Stimulated activated CD8-positive, alpha-beta memory T cell treated with anti-CD3 and anti-CD28 coated beads, Interleukin-12 subunit alpha, Interleukin-12 subunit beta, amount 100 ng/mL, for 1 hour (primary cell): ENCODE measurements at places on chromosomes 5 and 9.

- no peak for DNase-seq
Measured at GRCh38 chr9:81848472-81848871, 79.8 kb upstream of the SPATA31D4 start.

- DNase-seq, result no peak
Measured at GRCh38 chr5:1975406-1975715, 92.6 kb upstream of the IRX4 start.

DNA sequence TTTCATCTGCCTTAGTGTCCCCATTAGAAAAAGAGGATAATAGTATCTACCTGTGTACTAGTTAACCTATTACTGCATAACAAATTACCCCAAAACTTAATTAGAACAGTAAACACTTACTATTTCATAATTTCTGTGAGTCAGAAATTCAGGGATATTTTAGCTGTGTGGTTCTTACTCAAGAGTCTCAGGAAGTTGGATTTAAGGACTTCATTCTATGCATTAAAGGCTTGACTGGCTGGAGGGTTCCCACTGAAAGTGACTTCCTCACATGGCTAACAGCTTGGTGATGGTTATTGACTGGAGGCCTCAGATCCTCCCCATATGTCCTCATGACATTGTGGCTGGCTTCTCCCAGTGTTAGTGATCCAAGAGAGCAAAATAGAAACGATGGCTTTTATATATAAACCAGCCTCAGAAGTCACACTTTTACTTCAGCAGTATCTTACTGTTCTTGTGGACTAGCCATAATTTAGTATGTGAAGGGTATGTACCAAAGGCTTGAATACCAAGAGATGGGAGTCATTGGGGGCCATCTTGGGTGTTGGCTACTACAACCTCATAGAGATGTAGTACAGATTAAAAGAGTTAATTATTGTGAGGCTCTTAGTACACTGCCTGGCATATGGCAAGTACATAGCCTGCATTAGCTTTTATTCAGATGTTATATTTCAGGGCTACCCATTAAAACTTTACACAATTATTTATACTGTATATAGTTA lies 9.9 kb downstream of the RAD23B start:
- no peak for DNase-seq

- DNase-seq, result no peak
Measured at GRCh38 chr9:129891569-129891968, 56.3 kb downstream of the USP20 start.

- no peak for DNase-seq
Measured at GRCh38 chr5:175747539-175748060, 89.7 kb downstream of the HRH2 start.

GRCh38 chr5:153617190-153617589 lies 126.7 kb downstream of the GRIA1 start:
- no peak for DNase-seq

DNA sequence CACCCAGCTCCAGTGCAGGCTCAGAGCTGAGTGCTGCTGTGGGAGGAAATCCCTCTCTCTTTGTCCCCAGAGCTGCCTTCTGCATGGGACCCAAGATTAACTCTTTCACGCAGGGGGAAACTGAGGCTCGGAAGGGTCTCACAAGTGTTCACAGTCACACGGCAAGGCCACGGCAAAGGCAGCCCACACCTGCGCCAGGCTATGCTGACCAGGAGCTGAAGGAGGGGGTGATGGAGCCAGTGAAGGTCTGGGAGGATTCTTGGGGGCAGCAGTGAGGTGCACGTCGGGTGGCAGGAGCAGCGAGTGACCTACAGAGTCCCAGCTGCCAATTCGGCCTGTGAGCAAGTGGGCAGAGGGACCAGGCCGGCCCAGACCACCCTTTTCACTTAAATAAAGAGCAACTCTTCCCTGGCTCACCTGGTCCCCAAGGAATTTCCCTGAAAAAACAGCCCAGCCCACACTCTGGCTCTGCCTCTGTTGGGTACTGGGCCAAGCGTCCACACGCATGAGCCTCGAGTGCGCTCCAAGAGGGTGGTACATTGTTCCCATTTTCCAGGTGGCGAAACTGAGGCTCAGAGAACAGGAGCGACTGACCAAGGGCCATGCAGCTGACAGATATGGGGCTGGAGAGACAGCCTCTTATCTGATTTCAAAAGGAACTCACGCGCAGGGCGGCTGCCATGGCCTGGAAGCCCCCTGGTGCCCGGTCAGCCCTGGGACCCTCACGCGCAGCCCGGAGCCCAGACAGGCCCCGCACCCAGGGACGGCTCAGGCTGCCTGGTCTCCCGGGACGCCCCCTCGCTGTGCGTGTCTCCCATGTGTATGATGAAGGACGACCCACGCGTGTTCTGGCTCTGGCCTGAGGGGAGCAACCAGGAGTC lies 28.2 kb downstream of the SARDH start:
- no peak for DNase-seq

DNA sequence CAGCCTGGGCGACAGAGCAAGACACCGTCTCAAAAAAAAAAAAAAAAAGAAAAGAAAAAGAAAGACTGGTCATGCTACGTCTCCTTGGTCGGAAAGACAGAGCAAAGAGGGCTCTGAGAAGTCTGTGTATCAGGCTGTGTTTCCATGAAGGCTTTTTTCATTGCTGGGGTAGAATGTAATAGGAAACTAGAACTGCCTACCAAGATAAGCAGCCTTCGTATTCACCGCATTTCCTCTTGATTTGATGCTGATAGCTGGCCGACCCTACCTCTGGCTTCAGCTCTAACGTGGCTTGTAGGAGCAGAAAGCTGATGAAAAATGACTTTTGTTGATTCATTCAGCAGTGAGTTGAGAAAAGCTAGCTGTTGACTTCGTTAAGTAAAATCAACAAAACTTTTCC lies 17.4 kb downstream of the SLC1A3 start:
- no peak for DNase-seq

- no peak for DNase-seq
Measured at GRCh38 chr9:93899609-93900435, 55.3 kb downstream of the BARX1 start.

DNA sequence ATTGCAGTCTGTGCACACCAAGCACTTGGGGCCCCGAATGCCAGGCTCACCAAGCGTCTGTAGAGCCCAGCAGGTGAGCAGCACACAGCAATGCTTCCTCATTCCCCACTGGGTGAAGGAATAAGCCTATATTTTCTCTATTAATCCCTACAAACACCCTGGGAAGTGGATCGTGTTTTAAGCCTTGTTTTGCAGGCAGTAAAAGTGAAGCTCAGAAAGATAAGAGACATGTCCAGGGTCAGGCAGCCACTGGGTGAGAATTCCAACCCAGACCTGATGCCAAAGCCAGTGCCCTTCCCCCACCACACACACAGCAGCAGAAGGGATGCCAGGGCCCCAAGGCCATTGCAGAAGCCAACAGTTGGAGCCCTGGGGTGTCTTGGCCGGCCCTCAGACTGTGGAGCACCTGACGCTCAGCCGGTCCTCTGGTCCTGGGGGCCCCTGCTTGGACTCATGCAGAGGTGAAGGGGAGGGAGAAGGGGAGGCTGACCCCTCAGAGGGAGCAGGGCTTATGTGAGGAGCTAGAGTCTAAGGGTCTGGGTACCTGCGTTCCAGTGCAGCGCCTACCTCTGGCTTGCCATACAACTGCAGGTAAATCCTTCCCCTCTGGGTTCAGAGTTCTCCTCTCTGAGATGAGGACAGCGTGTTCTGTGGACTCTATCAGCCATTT lies 26.3 kb upstream of the SYNPO start:
- no peak for DNase-seq

- DNase-seq, result no peak
Measured at GRCh38 chr9:2210201-2210600, 195.1 kb downstream of the SMARCA2 start.

DNA sequence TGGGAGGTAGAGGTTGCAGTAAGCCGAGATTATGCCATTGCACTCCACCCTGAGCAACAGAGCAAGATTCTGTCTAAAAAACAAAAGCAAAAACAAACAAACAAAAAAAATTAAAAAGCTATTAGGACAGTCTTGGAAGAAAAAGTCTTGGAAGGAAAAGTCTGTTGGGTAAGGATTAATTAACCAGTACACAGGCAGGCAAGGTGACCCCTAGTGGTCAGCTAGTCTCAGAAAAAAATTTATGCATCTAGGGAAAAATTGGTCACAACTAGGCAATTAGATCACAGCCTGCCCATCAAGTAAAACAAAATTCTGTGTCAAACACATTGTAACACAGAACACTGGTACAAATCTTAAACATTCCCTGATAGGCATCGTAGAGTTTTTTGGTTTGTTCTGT lies 6.7 kb upstream of the ANKRD18B start:
- no peak for DNase-seq

GRCh38 chr5:173303878-173304590 lies 24.2 kb downstream of the STC2 start:
- no peak for DNase-seq

GRCh38 chr9:124852121-124852828 lies 985 bp upstream of the WDR38 start:
- no peak for DNase-seq

DNA sequence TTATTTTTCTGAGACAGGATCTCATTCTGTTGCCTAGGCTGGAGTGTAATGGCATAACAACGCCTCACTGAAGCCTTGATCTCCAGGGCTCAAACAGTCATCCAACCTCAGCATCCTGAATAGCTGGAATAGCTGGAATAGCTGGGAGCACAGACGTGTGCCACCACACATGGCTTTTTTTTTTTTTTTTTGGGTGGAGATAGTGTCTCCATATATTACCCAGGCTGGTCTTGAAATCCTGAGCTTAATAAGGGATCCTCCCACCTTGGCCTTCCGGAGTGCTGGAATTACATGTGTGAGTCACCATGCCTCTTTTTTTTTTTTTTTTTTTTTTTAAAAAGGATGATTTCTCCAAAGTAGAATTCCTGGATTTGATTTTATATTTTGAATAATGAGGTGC lies 60.7 kb downstream of the NSD1 start:
- no peak for DNase-seq

DNA sequence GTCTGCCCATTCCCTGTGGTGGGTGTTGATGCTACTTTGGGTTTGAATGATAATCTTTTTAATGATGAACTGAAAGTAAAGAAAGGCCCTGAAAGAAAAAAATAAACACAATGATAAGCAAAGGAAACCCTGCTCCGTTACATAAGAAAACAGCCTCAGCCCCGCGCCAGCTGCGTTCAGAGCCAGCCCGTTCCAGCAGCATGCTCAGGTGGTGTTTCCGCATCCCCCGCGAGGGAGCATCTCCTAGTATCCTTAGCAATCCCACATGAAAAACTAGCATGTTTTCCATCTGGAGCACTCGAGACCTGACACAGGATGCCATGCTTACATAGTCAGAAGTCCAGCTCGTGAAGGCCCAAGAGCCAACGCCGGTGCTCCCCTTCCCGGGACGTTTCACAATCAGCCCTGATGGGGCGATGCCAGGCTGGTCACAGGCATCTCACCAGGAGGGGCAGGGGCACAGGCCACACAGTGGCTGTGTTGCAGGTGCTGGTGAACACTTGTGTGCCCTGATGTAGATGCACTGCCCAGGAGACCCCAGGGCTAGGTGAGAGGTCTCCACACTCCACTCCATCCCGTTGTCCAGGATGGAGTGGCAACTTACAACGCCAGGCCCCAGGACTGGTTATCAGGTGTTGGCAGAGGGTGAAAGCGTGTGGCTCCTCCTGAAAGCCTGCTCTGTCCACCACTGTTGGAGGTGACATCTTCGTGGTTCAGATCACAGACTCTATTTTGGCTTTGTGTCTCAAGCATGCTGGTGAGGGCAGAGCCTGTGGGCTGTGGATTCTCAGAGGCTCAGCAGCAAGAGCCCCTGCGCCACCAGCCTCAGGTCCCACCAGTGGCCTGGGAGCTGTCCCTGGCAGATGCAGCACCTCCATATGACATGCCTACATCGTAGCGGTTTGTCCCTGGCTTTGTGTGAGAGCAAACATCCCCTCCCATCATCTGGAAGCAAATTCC lies 246.8 kb upstream of the IRX1 start:
- no peak for DNase-seq

DNA sequence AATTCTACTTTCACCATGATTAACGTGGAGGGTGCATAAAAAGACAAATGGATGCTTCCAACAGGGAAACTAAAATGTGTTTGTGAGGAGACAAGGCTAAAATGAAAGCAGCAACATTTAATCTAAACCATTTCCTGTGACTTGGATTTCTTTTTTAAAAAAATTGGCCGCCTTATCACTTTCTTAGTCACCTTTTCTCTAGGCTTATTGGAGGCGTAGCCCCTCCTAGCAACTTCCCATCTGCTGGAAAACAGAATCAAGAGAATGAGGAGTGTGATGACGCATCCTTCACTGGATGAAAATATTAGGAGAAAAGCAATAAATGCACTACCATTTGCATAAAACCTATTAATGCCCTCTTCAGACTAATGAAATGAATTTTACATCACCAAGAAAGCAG lies 791 bp upstream of the GPR150 start:
- DNase-seq, result no peak
